GM12878 (cell line): ENCODE measurements at places on chromosomes 13 and 19. TPM values are rescaled to one million over a fixed set of nuclear protein-coding genes. Genes with fewer than 3 reads are reported as not detected.

- DNase-seq = no peak
Measured at GRCh38 chr19:11504502-11505031, 1.1 kb downstream of the ZNF653 start.

GRCh38 chr13:98972627-98973026 lies 5.2 kb downstream of the DOCK9 start:
- no peak for DNase-seq

The KLK2 gene
- 1.6 and 1.8 TPM in 2 replicates for total RNA-seq

- DNase-seq = no peak
Measured at GRCh38 chr13:66128692-66129269, 1101.4 kb downstream of the PCDH9 start.

DNA sequence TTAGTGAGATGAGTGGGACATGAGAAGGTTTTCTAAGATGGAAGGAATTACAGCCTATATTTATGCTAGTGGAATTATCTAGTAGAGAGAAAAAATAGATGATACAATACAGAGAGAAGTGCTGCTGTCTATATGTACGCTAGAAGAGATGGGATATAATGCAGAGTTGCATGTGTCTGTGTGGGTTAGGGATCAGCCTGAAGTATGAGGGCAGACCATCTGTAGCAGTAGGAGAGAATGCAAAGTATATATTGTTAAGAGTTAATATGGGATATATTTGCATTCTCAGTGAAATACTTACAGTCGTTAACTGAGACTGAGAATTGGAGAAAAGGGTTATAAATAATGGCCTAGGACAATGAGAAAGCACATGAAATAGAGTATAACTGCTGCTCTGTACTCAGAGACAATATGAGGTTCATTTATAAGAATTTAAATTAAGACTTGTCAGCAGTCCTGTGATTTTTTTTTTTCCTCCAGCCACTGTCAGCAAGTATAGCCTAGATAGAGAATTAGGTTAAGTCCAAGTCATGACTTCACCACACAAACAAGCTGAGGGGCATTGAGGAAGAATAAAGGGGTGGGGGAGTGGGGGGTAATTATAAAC lies 77.8 kb downstream of the SLITRK1 start:
- no peak for DNase-seq

- DNase-seq = no peak
Measured at GRCh38 chr19:45483033-45483432, 13.8 kb downstream of the RTN2 start.

The FGF21 gene
- not detected in 2 replicates for total RNA-seq

DNA sequence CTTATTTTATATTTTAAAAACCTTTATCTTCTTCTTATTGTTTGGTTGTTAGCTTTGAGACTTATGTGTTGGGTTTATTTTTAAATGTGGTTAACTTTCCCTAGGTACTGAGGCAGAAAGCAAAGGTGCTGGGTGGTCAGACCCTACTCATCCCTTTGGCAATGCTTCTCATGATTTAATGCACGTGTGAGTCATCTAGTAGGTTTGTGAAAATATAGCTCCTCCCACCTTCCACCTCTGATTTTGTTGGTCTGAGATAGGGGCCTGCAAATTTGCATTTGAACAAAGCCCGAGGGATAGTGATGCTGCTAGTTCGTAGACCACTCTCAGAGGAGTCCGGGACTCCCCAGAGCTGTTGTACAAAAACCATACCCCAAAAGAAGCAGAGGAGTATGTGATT lies 771.3 kb upstream of the ARGLU1 start:
- DNase-seq = no peak

GRCh38 chr13:105783261-105783660 lies 752.2 kb downstream of the EFNB2 start:
- no peak for DNase-seq

GRCh38 chr19:17304386-17305215 lies 1.1 kb upstream of the MRPL34 start:
- DNase-seq = no peak

- DNase-seq = no peak
Measured at GRCh38 chr13:75369981-75370380, 112.0 kb downstream of the TBC1D4 start.

- DNase-seq = no peak
Measured at GRCh38 chr19:43634506-43634871, 5.2 kb downstream of the CADM4 start.

DNA sequence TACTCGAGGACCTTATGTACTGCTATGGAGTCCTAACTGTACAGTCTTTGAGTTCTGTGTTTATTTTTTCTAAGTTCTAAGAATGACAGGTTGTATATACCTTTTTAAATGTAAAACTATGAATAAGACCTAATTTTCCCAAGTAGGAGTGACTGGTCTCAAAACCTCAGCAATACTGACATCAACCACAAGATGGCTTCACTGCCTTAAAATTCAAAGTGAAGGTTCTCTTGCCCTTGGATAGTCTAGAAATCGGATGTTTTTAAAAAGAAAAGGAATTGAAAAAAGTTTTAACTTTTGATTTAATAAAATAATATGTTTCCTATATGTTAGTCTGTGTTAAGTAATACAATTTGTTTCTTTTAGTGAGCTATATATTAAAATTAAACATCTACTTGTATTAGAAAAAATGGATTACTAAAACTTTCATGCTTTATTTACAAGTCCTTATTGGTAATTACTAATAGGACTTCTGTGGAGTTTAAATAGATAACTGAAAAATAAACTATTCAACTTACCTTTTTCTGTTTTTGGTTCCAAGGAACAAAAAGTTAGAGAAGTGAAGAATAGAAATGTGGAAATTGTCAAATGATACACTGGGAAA lies 52.0 kb downstream of the TDRD3 start:
- no peak for DNase-seq

DNA sequence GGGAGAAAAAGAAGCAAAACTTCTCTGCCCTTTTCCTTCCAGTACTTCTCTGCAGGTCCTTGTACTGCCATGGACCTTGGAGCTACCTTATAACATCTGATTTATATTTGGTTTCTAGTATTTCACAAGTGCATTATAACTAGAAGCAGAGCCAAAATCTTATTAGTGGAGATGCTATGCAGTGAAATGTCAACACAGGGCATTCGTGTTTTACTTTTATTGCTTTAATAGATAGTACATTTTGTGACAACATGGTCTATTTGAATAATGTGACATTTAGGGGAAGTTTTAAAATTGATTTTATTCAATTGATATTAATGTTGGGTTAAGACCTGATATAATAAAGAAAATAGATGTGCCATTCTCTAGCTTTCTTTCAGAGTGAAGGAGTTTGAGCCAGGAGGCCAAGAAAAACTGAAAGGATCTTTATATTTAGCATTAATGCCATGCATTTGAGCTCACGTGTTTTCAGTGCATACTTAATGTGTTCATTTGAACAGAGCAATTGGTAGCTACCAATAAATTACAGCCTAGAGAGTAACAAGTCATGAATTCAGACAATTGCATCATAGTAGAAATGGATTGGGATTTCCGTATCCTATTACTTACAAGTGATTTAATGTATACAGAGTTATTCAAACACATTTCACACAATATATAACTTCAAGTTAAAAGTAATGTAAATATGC lies 863.8 kb downstream of the GPC5 start:
- DNase-seq = no peak

DNA sequence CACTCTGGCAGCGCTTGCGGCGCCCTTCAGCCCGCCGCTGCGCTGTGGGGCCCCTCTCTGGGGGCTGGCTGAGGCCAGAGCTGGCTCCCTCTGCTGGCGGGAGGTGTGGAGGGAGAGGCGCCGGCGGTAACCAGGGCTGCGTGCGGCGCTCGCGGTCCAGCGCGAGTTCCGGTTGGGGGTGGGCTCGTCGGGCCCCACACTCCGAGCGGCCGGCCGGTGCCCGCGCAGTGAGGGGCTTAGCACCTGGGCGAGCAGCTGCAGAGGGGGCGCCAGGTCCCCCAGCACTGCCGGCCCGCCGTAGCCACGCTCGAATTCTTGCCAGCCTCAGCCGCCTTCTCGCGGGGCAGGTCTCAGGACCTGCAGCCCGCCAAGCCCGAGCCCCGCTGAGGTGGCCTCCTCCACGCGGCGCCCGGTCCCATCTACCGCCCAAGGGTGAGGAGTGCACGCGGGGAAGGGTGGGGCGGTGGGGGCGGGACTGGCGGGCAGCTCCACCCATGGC lies 879.0 kb upstream of the SLITRK5 start:
- no peak for DNase-seq

The C19orf81 gene
- 0.69 TPM in 1 of 2 replicates, not detected in the other for total RNA-seq
